ENCODE measurements at places on chromosomes 6 and 20. TPM values are rescaled to one million over a fixed set of nuclear protein-coding genes. Genes with fewer than 3 reads are reported as not detected.

The DEFB124 gene
- total RNA-seq = not detected

The RIPPLY2 gene
- not detected for total RNA-seq

The HTR1E gene
- total RNA-seq = not detected

The SLX4IP gene
- 4.6 TPM for total RNA-seq

The CTCFL gene
- total RNA-seq = under 0.01 TPM

The FAM83C gene
- not detected for total RNA-seq

The KCNB1 gene
- total RNA-seq = under 0.01 TPM

The CST8 gene
- total RNA-seq = not detected

The BMP2 gene
- total RNA-seq = 6.8 TPM

The GLP1R gene
- total RNA-seq = not detected

The CDK19 gene
- total RNA-seq = 10.1 TPM

The NR2E1 gene
- not detected for total RNA-seq

The WASF1 gene
- total RNA-seq = 13.1 TPM

The ZNF311 gene
- 0.43 TPM for total RNA-seq

The COL11A2 gene
- 0.22 TPM for total RNA-seq

The TRIM15 gene
- not detected for total RNA-seq

The MYB gene
- 0.43 TPM for total RNA-seq

The HLA-DPA1 gene
- not detected for total RNA-seq

The NINL gene
- 13.3 TPM for total RNA-seq

The DYNLT2 gene
- total RNA-seq = 1.1 TPM

The CCM2L gene
- not detected for total RNA-seq

The PXDC1 gene
- total RNA-seq = 86.7 TPM

The XKR7 gene
- not detected for total RNA-seq

The NOX3 gene
- total RNA-seq = not detected

The MTFR2 gene
- 0.22 TPM for total RNA-seq

The PPP1R16B gene
- not detected for total RNA-seq

Measured in placental pericyte (primary cell).